ENCODE measurements at places on chromosomes 6 and 20.

DNA sequence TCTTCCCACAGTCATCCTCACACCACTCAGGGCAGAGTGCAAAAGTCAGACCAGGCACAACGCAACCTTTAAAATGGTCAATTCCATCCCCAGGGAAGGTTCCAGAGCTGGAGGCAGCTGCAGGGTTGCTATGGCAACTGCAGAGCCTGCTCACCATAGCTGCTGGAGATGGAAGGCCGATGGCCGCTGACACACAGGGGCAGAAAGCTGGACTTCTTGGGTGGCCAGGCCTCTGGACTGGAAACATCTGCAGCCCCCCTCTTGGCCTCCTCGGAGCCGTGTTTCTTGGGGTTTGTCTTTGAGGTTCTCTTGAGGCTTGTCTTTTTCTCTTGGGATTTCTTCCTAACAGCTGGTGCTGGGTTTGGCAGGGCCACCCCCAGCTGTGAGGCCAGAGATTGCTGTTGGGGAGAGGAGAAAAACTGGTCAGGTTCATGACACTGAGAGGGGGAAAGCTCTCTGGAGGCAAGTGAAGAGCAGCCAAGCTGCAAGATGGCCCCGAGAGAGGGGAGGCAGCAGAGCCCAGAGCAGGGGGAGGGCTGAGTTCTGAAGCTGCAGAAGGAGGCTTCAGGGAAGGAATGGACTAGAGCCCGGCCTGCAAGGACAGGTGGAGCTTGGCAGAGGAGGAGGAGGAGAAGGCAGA lies 10.2 kb downstream of the BNIP5 start:
- no peak for DNase-seq

GRCh38 chr6:152402791-152403190 lies 234.4 kb downstream of the SYNE1 start:
- DNase-seq, result no peak

GRCh38 chr6:53494076-53494475 lies 50.8 kb downstream of the GCLC start:
- DNase-seq, result no peak

GRCh38 chr6:31749301-31750036 lies 9.7 kb downstream of the MSH5 start:
- no peak for DNase-seq

GRCh38 chr6:44453146-44453545 lies 65.6 kb downstream of the CDC5L start:
- DNase-seq, result no peak

GRCh38 chr6:158819213-158819976 lies at the start of gene EZR:
Gene EZR (minus strand): TSS chr6:158819368. CDS start chr6:158818093, 1,275 bp downstream.
- no peak for DNase-seq

DNA sequence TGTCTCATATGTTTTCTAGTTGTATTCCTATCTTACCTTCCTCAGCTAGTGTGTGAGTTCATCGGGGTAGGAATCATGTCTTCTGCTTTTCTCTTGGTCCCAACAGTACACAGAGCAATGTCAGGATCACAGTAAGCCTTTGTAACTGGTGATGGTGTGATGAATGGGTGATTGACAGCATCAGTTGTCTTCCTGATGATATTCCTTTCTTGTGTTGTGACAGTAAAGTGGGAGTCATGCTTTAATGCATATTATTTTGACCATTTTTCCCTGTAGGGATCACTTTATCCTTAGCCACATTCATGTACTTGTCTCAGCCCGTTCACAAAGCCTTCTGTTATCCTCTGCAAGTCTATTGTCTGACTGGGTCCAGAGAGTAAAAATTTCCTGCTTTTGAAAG lies 501.7 kb downstream of the UTRN start:
- no peak for DNase-seq

- DNase-seq, result no peak
Observed at GRCh38 chr6:127791779-127792528, 108.9 kb downstream of the THEMIS start.

All from NCI-H187 treated with DMSO at 0.1 percent for 48 hours (cell line).